Ureter (tissue), 1 donor: ENCODE measurements at places on chromosomes 12 and 14. TPM values are rescaled to one million over a fixed set of nuclear protein-coding genes. Genes with fewer than 3 reads are reported as not detected.

The BIN2 gene
- total RNA-seq: 5.0 TPM

The AQP2 gene
- 0.70 TPM for total RNA-seq

The FIGNL2 gene
- total RNA-seq: 0.91 TPM

The INHBC gene
- not detected for total RNA-seq
